ENCODE measurements at places on chromosomes 13 and 19.

GRCh38 chr13:99757756-99758459 lies 213.7 kb downstream of the ZIC5 start:
- DNase-seq = no peak

DNA sequence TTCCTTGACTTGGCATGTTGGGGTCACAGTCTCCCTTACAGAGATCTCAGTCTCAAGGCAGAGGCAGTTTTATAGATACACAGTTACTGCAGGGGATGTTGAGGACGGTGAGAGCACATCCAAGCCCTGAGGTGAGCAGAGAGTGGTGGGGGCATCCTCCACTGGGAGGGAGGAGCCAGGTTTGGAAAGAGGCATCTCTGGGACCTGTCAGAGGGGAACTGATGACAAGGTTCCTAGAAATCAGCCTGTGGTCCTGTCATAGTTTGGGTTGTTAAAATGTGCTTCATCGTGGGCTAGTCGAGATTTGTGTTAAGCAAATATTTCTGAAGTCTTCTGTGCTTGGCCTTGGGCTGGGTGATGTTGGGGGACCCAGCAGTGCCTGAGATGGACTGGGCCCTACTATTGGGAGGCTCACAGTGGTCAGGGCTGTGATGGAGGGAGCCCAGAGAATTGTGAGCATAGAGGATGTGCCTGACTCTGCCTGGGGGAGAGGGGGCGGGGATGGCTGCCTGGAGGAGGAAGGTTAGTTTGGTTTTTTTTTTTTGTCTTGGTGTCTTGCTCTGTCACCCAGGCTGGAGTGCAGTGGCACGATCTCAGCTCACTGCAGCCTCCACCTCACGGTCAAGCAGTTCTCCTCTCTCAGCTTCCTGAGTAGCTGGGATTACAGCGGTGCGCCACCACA lies 3.9 kb downstream of the SUPT5H start:
- no peak for DNase-seq

DNA sequence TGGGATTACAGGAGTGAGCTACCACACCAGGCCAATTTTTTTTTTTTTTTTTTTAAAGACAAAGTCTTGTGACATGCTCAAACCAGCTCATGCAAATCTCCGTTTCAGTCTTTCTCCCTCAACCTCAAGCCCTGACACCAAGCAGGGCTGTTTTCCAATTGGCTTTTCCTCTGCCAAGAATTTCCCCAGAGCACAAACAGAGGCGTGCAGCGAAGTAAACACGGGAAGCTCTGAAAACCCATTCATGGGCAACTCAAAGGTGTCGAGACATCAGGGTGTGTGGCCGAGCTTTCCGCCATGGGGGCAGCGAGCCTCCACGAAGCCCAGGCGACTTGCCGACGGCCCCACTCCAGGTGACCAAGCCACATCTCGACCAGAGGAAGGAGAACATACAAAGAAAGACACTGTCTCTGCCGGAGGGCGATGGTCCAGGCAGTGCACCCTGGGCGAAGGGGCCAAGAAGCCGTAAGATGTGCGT lies 70.0 kb downstream of the INSR start:
- no peak for DNase-seq

- DNase-seq = no peak
Observed at GRCh38 chr13:80237646-80238045, 103.3 kb downstream of the SPRY2 start.

- no peak for DNase-seq
Observed at GRCh38 chr13:102466610-102467190, 64.9 kb upstream of the FGF14 start.
